KBM-7 (cell line): ENCODE measurements at places on chromosomes 2 and 18.

GRCh38 chr2:43421194-43421593 is 174.6 kb downstream of the THADA start:
- DNase-seq = no peak

- DNase-seq = no peak
Observed at GRCh38 chr2:69224512-69224837, 162.6 kb downstream of the GFPT1 start.

GRCh38 chr2:226829721-226830631 is 5.9 kb upstream of the RHBDD1 start:
- DNase-seq = no peak

GRCh38 chr2:136057802-136058140 is 60.2 kb downstream of the CXCR4 start:
- DNase-seq = peak; percentile 68

- no peak for DNase-seq
Observed at GRCh38 chr2:178125125-178125524, 12.9 kb downstream of the RBM45 start.

GRCh38 chr2:120561379-120562035 is 174.2 kb upstream of the GLI2 start:
- DNase-seq = no peak

- DNase-seq = peak; percentile 83
Observed at GRCh38 chr18:2970772-2971659, 41.9 kb downstream of the LPIN2 start.

- DNase-seq = no peak
Observed at GRCh38 chr18:26711756-26712155, 153.8 kb downstream of the AQP4 start.

- no peak for DNase-seq
Observed at GRCh38 chr2:65485839-65486238, 53.4 kb upstream of the SPRED2 start.

GRCh38 chr2:64605991-64606478 is 47.7 kb downstream of the SERTAD2 start:
- no peak for DNase-seq

DNA sequence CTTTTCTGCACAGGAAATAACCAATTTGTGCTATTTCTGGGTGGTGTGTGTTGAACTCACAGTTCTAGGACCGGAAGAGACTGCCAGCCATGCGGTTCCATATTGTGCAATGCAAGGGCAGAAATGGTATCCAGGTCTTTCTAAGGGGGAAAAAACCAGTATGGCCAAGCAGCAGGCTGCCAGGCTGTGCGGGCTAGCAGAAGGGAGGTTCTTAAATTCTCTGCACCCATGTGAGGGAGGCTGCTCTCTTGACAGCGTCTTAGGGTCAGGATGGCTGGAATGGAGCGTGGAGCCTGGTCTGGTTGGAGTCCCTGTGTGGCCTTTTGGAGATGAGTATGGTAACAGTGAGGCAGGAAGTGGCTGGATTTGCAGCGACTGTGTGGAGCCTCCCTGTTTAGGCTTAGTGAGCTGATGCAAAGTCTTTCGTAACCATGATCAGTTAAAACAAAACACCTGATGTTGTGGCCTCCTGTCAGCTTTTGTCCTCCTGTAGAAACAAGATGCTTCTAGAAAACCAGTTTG is 52.6 kb downstream of the NCK2 start:
- peak; percentile 96 for DNase-seq

DNA sequence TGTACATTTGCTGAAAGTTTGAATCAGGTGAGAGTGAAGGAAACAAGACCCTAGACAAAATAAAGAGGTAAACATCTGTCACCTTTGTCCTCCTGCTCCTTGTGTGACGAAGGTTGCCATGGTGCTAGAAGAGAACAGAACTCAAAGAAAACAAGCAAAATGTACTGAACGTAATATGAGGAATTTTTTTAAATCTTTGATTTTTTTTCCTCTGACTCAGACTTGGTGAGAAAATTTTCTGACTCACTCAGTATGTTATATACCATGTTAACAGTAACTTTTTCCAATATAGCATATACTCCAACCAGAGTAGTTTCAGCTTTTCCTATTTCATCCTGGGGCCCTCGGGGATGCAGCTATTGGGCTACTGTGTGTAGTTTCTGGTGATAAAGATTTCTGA is 2114.6 kb upstream of the PIK3C3 start:
- DNase-seq = no peak

DNA sequence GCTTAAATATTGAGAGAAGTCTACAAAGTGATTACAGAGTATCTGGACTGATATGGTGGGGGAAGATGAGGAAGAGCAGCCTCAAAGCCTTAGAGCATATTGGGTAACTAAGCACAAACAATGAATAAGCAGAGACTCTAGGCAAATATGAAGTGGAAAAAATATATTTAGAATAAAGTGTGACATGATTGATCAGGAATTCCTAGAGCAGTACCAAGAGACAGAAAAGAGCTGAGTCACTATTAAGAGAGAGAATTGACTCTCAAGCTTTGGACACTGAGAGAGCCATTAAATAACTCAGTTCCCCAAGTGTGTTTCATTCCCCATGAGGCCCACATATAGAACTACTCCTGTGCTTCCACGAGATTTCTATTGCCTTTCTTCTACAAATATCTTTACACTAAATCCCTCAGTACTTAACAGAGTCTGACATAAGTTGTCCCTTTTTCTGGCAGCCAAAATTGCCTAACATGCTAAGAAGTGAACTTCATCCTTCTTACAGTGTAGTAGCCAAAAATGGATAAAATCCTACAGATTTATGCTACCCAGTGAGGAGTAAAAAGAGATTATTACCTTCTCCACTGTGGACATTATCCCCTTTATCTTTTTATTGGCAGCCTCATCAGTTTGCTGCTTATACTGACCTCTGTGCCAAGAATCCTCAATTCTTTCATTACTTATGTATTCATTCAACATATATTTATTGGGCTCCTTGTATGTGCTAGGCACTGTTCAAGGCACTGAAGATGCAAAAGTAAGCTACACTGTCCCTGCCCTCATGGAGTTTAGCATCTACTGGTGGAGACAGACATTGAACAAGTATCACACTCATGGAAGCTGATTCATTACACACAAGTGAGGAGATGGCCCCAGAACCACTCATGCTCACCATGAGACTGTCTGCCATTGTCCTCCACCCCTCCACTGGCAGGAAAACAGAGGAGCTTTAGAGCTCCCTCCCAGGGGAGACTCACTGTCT is 45.4 kb downstream of the SLC40A1 start:
- DNase-seq = no peak

- no peak for DNase-seq
Observed at GRCh38 chr2:198438331-198438730, 633.9 kb downstream of the PLCL1 start.

- no peak for DNase-seq
Observed at GRCh38 chr2:16774091-16774490, 108.5 kb upstream of the CYRIA start.

- DNase-seq = no peak
Observed at GRCh38 chr2:102155703-102156515, 13.4 kb downstream of the IL1R1 start.

- DNase-seq = no peak
Observed at GRCh38 chr2:117481608-117482007, 332.9 kb upstream of the DDX18 start.

- DNase-seq = no peak
Observed at GRCh38 chr18:45482286-45482685, 133.0 kb upstream of the SLC14A2 start.

DNA sequence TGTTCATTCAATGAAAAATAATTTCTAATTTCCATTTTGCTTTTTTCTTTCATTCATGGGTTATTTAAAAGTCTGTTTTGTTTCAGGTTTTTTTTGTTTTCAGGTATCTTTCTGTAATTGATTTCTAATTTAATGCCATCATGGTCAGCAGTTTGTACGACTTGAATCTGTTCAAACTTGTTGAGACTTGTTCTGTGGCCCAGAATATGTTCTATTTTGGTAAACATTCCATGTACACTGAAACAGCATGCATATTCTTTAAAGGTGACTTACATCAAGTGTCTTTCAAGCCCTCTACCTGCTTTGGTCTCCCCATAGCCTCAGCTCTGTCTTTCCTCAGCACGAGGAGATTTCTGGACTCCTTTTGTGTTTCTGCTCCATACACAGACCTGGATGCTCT is 49.1 kb downstream of the CYP1B1 start:
- DNase-seq = no peak

DNA sequence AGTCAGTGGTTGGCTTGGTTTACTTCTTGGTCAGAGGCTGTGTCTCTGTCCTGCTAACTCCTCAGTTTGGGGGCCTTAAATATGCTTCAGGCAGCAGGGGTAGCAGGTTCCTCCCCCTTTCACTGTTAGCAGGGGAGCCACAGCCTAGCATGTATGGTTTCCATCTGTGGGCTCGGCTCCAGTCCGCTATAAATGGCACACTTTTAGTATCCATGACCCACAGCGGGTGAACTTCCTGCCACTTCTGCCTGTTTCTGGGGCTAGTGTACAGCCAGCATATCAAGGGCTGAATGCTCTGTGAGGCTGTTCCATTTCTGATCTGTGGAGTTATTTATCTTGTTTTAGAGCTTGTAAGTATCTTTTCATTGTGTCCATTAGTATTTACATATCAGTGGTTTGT is 58.3 kb downstream of the MRPL33 start:
- DNase-seq = peak; percentile 64

DNA sequence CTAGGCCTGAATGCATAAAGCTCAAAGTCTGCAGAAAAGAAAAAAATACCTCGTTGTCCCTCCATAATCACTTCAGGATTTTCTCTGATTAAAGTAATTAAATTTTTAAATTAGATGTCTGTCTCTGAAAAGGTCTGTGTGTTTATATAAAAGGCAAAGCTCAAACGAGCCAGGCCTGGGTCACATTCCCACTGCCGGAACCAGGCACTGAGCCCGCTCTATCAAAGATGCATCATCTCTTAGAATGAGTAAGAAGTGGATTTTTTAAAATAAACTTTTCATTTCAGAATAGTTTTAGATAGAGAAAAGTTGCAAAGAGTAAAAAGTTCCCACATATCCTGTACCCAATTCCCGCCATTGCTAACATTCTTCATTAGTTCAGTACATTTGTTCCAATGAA is 202.1 kb upstream of the KYNU start:
- no peak for DNase-seq

- DNase-seq = no peak
Observed at GRCh38 chr2:234710587-234710986, 213.7 kb upstream of the ARL4C start.

DNA sequence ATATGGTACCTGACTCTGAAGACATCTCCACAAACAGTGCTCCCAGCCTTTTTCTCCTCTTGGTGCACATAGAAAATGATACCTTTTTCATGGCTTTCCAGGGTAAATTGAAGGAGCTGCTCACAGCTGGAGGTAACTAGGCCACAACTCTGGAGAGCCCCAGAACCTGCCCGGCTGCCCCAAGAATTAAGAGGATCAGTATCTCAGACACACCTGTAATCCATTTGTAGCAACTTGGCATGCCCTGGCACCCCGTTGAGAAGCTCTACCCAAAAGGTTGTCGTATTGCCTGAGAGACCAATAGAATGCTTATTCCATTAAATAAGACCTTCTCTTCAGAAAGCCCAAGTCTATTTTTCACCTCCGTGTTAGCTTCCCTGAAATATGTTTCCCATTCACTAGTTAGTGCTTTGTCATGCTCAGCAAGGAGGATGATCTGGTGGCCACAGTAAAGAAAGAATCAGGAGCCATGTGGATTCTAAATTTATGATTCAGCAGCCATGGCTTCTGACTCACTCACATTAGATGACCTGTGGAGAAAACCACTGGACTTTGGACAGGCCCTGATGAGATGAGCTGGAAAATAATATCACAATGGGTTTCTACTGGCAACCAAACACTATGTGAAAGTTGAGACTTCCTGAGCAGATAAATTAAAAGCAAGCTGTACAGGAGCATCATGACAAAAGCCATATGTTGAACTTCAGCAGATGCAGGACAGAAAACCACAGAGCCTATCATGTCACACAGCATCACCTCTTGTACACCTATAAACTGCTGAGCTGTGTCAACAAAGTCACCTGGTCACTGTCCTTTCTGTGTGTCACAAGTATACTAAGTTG is 253.3 kb upstream of the OSR1 start:
- no peak for DNase-seq

DNA sequence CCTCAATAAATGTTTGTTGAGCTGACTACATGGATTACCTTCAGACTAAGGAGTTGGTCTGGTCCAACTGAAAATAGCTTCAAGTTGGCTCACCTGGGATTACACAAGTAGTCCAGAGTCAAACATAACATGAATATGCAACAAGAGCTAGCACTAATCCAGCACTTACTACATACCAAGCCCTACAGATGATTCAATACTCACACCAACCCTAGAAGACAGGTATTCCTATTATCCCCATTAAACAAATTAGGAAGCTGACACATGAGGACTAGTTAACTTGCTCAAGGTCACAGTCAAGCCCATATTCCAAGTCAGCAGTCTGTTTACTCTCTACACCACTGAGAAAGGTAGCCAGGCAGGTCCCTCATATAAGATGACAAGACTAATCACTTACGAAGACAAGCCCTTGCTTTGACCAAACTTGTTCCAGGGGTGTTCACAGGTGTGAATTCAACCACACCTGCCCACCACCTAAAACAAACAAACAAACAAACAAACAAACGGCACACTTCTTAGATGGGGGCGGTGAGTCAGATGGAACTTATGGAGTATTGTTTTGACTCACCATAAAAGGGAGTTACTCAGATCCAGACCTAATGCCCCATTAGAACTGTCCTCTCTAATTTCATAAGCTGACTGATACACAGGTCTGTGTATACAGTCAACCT is 29.1 kb downstream of the TMEM131 start:
- no peak for DNase-seq

- no peak for DNase-seq
Observed at GRCh38 chr2:150526827-150527226, 39.4 kb upstream of the RND3 start.

DNA sequence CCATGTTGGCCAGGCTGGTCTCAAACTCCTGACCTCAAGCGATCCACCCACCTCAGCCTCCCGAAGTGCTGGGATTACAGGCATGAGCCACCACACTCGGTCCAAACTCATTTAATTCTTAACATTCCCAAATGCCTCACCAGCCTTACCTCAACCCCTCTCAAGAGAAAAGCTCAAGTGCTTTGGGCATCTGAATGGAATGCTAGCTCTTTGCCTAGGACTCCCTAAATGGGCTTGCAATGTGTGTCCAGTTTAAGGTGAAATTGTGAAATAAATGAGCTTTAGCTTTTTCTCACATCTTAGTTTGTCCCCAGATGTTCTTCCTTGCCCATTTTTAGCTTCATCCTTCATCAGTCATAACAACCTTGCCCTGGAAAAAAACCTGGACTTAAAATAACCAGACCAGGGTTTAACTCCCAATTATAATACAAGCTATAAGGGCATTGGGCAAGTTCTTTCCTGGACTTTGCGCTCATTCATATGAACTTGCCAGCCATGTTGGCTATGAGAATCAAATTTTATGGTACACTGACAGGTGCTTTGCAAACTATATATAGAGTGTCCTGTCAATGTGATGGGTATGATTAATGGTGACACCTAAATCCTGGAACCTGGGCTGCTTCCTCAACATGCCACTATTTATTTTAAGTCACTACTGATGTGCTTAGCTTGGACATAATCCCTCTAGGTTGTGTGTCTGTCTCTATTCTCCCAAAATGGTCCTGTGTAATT is 95.1 kb upstream of the SERPINE2 start:
- no peak for DNase-seq
